ENCODE measurements at places on chromosomes 6 and 20.

- DNase-seq: no peak
These were observed 37.6 kb upstream of the XRN2 start for GRCh38 chr20:21265261-21266190.

GRCh38 chr6:150720774-150721233, 121.1 kb downstream of the PLEKHG1 start:
- peak; percentile 73 for DNase-seq

DNA sequence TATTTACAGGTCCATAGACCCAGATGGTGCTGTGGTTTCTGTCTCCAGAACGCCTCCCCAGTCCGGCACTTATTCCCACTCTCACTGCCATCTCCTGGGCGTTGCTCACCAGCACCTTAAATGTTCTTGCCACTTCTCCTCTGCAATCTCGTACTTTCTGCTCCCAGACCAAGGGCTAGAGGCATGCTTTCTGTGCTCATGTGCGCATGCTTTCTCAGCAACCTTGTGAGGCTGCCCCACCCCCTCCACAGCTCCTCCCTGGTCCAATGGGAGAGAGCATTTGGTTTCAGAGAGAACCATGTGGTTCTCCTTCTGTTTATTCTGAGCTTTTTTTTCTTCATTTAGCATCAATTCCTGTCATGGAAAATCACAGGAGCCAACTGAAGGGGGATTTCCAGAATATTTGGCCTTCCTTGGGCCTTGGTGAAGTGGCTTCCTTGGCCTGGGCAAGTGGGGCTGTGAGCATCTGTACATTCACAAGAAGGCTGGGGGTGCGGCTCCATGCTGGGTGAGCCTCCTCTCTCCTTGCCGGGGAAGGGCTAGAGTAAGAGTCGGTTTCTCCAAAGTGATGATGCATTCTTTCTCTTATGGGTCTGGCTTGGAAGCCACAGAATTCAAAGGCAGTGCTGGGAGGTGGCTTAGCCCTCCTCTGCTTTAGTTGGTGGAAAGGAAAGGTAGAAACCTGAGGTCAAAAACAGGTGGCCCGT, 66.6 kb downstream of the PHACTR3 start:
- no peak for DNase-seq

DNA sequence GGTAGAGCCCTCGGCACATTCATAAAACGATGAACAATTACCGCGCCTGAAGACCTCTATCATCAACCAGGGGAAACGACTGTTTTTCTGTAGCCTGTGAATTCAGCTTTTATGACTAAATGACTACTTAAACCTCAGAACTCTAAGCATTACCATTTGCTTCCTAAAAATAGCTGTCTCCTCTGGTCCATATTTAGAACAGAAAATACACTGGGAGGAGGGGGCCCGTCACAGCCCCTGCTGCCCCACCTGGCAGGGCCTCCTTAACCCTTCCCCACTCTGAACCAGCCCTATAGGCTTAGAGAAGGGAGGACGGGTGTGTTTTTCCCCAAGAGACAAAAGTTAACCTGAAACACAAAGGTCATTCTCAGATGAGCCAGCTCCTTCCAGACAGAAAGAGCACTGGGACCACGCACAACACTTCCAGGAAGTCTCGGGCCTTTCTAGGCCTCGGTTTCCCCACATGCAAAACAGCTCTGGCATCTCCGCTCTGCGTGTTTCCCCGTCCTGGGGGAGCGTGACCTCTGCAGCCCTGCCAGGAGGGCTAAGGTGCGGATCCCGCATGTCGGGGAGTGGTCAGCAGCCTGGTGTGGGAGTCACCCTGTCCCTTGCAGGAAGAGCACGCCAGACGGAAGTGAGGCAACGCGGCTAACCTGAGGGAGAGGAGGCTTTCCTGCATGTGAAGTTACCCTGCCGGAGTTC, 193.9 kb downstream of the DLL1 start:
- no peak for DNase-seq

- DNase-seq: no peak
These were observed 623.8 kb downstream of the HTR1B start for GRCh38 chr6:76839505-76839904.

DNA sequence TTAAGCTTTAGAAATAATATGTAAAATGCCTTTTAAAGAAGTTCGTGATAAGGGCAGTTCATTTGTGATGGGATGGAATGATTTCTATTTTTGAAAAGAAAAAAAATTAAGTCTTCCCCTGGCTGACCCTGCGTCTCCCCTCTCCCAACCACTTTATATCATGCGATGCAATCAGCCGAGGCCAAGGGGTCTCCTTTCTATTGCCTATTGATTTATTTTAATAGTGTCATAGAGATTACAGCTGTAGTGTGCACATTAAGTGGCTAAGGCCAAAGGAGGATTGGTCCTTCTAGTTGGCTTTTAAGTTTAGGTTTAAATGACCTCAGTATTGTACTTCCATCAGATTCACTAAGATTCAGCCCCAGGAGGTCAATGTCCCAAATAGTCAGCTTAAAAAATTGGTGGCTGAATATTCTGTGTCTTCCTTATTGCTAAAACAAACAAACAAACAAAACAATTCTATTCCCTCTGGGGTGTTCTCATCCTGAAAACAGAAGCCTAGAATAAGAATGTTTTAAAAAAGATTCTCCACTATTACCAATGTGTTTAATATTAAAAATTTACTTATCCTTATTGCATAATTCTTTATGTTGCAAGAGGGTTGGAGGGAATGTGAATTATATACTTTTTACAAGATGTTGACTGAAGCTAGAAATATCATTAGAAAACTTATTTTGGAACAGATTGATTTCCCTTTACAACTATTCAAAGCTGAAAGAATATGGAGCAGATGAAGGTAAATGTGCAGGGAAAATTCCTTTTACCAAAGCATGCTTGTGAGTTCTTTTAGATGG, 359.1 kb downstream of the SAMD5 start:
- no peak for DNase-seq

DNA sequence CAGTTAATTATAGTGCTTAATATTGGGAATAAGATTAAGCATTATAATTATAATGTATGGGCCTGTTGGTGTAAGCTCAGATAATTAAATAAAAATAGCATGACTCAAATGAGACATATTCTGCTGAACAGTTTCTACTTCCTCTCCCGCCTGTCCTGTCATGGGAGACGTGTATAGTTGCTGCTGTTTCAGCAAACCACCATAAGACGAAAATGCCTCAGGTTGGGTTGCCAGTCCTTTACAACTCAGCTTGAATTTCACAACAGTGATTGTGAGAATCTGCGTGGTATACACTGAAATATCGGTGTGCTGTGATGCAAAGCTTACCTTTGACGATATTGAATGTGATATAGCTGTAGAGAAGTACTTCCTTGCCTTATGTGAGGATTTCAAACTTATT, 99.5 kb downstream of the POPDC3 start:
- no peak for DNase-seq

DNA sequence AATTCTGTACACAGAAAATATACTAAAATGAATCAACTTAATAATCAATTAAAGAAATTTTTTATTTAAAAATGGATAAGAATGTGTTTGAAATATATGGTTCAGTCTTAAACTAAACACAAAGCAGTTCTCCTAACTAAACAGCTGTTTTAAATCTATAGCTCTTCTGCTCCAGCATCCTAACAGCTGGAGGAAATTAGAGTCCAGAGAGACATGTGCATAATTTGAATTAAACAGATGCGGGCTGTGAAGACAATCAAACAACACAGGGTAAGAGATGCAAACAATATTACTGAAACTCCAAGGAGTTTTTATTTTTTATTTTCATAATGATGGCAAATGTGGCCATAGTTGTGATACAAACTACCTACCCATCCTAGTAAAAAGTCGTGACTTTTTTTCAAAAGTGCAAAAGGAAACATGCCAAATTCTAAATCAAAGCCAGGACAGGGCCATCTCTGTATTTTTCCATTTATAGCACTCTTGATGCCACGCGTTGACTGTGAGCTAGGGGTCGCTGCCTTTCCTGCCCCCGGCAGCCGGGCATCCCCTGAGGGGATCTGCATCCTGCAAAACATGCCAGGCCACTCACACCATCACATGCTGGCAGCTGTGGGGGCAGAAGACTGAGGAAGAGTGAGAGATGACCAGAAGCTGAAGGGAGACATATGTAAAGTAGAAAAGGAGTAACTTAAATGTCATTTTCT, 310.6 kb downstream of the PRKN start:
- no peak for DNase-seq

GRCh38 chr6:144878577-144878976, 593.4 kb downstream of the UTRN start:
- no peak for DNase-seq

- DNase-seq: no peak
These were observed 5.1 kb downstream of the CDKAL1 start for GRCh38 chr6:20539387-20539786.
